ENCODE measurements at places on chromosomes 5 and 9. TPM values are rescaled to one million over a fixed set of nuclear protein-coding genes. Genes with fewer than 3 reads are reported as not detected.

GRCh38 chr5:158463938-158464337 lies 605.0 kb upstream of the CLINT1 start:
- peak; percentile 55 for DNase-seq

DNA sequence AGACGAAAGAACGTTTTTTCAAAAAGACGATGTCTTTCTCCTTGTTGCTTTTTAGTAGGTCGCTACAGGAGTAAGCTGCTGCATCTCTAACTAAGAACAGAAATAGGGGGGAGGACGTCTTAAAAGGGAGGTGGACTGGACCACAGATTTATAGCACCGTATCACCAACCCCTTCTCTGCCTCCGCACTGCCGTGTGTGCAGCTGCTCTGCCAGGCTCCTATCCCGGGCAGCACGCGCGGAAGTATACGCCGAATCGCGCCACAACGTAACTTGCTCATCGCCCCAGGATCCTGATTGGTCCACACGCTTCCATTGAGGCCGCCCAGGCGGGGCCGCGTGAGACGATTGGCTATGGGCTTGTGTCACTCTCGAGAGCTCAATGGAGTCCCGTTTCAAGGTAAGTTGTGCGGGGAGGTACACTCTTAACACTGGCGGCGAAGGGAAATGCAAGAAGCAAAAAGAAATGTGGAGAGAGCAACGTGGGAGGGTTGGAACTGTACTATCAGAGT lies at the start of gene ELAVL2:
TSS of gene ELAVL2 (minus strand) at position 121 of the 510 bp plus-strand sequence. CDS start 64,006 bp downstream, outside the sequence.
- peak; percentile 84 for DNase-seq

GRCh38 chr5:45094876-45095440 lies 286.2 kb downstream of the MRPS30 start:
- DNase-seq: no peak

- DNase-seq: no peak
Observed at GRCh38 chr5:107247427-107247826, 423.3 kb downstream of the EFNA5 start.

GRCh38 chr9:15873573-15874177 lies 320.8 kb downstream of the CCDC171 start:
- DNase-seq: no peak

- no peak for DNase-seq
Observed at GRCh38 chr5:40915341-40915926, 6.1 kb downstream of the C7 start.

DNA sequence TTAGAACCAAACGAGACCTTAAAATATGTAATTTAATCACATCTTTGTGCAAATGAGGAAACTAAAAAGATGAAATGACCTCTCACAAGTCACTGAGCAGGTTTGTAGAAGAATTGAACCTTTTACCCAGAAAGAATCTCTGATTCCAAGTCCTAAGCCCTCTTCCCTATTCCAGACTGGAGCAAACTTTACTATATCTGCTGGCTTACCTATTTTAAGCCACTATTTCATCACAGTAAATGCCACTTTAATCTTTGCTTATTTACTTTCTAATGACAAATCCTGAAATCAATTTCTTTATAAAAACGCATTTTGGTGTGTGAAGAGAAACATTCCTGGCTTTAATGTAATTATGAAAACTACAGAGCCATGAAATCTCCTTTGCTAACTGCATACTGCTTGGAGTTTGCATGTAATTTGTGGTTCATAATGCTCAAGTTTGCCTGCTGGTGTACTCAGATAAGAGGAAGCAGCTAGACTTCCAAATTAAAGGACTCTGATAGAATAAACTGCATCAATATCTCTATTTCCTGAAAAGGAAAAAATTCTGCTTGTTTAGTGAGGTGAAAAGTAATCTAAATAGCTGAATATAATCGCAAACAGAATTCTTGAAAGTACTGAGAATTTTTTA lies 121.2 kb downstream of the RAB3C start:
- DNase-seq: no peak

DNA sequence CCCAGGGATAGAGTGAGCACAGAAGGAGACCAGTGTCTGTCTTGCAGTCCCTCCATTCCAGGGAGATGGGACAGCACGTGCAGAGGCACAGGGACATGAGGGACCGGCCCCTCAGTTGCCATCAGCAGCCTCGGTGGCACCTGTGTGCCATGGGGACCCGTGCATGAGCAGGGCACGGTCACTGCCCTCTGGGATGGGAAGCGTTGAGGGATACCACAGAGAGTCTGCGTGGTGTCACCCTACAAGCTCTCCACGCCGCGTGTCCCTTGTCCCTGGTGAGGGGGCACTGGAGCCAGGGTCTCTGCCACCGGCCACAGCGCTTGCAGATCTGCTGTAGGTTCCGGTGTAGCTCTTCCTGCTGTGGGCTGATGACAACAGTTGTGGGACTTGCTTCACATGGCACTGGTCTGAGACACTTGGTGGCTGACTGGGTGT lies 108.1 kb downstream of the CACNA1B start:
- DNase-seq: no peak

GRCh38 chr9:38358390-38359296 lies 33.9 kb upstream of the ALDH1B1 start:
- no peak for DNase-seq

- no peak for DNase-seq
Observed at GRCh38 chr9:123455187-123455586, 99.2 kb downstream of the CRB2 start.

DNA sequence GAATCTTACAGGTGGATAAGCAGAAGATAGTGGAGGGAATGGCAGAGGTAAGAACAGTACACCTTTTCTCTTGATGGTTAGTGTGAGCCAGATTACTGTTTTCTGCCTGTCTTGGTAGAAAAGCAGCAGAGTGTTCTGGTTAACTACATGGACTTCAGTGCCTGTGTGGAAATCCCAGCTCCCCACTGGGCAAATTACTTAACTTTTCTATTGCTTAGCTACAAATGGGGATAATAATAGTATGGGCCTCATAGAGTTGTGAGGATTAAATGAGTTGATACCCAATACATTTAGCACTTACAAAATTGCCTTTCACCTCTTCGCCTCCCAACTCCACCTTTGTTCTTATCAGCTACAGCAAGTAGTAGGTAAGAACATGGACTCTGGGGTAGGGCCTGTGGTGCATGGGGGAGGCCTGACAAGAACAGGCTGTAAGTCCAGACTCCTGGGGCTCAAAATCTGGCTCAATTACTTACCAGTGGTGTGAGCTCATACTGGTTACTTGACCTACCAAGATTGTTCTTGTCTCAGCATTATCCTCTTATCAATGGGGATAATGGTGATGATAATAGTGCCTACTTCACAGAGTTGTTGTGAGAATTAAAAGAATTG lies 125.1 kb downstream of the LIFR start:
- no peak for DNase-seq

MEGF10 gene
- 0.68 TPM for polyA plus RNA-seq

DNA sequence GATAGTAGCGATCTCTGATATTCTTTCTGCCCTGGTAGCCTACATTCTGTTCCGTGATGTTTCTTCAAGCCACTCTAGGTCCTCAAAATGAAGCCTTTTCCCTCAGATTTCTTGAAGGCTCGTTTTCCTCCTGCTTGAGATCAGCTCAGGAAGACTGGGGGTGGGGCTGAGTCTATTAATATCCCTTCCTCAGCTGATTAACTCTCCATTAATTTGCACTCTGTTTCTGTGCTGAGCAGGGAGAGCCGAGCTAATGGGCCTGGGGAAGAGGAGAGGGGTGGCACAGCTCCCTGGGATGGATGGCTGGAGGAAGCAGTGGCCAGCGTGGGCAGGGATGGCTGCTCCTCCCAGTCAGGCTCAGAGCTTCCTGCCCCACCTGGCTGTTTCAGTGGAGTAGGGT lies 93.3 kb downstream of the PPARGC1B start:
- DNase-seq: no peak

HTR4 gene
- polyA plus RNA-seq: not detected

GRCh38 chr5:373710-374602 lies 52.4 kb downstream of the AHRR start:
- peak; percentile 44 for DNase-seq

GRCh38 chr5:180034564-180034963 lies 37.0 kb downstream of the RNF130 start:
- DNase-seq: no peak

FAM153A gene
- 0.16 TPM for polyA plus RNA-seq

DNA sequence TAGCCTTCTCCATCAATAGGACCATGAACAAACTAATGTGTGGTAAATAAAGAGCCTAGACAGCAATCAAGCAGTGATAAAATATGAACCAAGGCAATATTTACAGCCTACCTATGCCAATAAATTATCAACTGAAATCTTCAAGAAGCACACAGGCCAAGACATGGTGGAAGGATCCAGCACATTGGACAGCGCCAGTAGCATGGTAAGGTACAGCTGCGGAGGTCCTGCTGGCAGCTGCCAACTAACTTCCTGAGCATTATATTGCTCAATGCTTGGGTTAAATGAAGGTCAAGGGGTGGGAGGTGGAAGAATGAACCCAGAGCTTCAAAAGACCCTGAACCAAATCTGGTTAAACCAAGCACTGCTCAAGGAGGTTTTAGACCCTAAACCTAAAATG lies 16.5 kb upstream of the SPDL1 start:
- DNase-seq: no peak

WDR38 gene
- polyA plus RNA-seq: not detected

CDX1 gene
- polyA plus RNA-seq: not detected

GRCh38 chr5:157592594-157592993 lies 17.0 kb upstream of the ADAM19 start:
- no peak for DNase-seq

ELOVL7 gene
- 0.20 TPM for polyA plus RNA-seq

DNA sequence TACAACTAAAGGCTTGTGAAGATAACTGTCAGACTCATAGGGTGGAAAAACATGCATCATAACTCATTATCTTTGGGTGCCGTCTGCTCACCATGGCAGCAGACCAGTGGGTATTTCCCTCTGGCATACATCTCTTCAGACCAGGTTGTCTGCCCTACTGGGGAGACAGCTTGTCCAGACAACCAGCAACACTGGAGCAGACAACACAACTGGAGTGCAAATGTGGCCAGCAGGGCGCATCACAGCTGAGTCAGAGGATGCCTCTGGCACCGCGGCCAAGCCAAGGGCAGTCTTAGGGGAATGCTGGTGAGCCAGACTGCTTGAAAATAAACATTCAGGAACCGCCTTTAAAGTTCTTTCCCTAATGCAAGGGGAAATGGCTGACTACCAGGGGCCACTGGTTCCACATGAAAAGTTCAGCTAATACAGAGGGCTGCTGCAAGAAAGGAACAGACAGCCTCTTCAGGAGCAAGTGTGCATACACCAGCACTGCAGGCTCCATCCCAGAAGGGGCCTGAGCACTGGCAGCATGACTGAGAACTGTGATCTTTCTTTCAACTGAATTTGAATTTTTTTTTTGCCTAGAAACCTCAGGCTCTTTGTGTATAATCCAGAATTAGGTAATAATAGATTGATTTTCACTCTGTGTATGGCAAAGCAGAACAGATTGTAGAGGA lies 77.3 kb downstream of the MAMDC2 start:
- peak; percentile 83 for DNase-seq

DNA sequence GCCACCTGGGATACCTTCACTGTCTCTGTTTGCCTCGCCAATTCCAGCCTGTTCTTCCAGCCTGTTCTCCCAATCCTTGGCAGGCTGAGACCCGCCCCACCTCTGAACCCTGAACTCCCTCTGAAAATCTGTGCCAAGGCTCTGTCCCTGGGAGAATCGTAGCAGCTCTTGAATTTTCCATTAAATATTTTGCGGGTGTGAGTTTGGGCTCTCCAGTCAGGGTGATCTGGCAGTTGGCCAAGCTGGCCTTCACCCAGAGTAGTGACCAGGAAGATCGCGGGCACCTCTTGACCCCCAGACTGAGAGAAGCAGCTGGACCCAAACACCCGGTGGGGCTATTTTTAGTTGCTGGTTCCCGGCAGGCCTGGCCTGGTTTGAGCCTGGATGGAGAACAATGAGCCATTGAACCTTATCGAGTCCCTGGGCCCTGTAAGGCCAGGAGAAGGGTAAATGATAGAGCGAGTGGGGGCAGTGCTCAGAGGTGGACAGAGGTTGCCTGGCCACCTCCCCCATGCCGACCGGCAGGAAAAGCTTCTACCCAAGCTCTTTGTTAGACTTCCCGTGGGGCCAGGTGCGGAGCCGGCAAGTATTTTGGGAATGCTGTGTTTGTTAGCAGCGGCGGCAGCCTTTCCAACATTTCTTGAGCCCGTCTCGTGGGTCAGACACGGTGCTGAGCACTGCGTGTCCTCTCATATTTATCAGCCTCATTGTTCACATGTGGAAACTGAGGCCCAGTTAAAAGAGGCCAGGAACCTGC lies 146.2 kb downstream of the RGS3 start:
- DNase-seq: peak; percentile 84

GRCh38 chr9:79371948-79372555 lies 199.7 kb upstream of the TLE4 start:
- DNase-seq: no peak

GRCh38 chr5:138386290-138386689 lies 33.8 kb downstream of the KDM3B start:
- DNase-seq: no peak

GRCh38 chr5:159161361-159162214 lies 47.8 kb downstream of the RNF145 start:
- DNase-seq: no peak

GRCh38 chr5:125294844-125295243 lies 548.4 kb upstream of the ZNF608 start:
- no peak for DNase-seq

GABRA1 gene
- polyA plus RNA-seq: 0.05 TPM

DNA sequence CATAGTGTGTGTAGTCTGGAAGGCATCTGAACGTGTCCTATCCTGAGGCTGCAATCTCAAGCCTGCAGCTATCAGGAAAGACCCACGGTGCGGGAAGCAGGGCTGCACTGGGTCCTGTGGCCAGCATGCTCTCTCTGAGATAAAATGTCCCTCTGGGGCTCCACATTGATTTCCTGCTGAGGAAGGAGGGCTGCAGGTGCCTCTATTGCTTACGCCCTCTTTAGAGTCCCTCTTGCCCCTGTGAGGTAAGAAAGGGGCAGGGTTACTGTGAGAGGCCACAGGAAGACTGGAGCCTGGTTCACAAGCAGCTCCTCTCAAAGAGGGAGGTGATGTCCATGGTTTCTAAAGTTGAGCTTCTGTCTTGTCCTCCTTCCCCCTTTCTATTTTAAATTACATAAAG lies 299.9 kb upstream of the RFX3 start:
- DNase-seq: no peak

CCDC152 gene
- polyA plus RNA-seq: 0.21 TPM

DNA sequence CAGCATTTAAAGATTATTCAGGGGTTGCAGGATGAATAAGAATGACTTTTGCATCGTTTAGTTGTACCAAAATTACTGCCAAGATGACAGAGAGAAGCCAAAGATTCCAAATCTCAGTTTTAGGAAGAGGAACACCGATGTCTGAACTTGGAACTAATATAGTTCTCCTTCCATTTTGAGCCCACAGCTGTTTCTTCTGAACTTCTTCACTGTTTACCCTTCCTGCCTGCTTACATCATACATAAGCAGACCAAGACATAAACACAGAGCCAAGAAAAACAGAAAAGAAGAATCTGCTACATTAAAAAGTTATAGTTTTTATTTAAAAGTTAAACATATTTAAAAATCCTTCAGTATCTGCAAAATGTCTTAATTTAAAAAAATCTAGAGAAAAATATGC lies 146.9 kb upstream of the RAPGEF1 start:
- no peak for DNase-seq

DNA sequence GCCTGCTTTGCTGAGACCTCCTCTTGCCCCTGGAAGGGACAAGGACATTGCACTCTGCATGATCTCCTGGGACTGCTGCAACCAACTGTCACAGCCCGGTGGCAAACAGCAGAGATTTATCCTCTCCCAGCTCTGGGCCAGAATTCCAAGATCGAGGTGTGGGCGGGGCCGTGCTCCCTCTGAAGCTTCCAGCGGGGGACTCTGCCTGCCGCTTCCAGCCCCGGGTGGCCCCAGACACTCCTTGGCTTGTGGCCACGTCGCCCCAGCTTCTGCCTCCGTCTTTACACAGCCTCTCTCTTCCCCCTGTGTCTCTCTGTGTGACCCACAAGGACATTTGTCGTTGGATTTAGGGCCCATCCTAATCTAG lies 67.1 kb downstream of the COL5A1 start:
- peak; percentile 48 for DNase-seq
